Immature natural killer cell (primary cell): ENCODE measurements at places on chromosomes 4 and X.
A peak's percentile ranks its signal among the peaks of the same experiment; 100 is the strongest.

GRCh38 chr4:53782458-53782845, 191.2 kb upstream of the LNX1 start:
- no peak for DNase-seq
- H3K4me1 ChIP-seq: no peaks in the 10 kb centered on the region
- no peaks in the 10 kb centered on the region for H3K36me3 ChIP-seq

DNA sequence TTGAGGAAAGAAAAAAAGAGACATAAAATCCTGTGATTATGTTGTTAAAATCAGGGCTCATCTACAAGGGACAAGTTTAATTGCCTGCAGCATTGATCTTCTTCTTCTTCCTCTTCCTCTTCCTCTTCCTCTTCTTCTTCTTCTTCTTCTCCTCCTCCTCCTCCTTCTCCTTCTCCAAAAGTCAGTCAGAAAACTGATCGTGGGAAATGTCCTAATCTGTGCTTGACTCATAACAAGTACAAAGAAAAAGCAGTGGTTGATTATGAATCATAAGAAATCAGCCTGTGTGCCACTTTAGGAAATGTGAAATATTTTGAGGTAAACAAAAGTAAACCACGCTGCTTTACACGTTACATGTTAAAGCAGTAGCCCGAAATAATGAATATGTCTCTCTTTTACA, 2.7 kb upstream of the ATP10D start:
- no peaks in the 10 kb centered on the region for H3K27me3 ChIP-seq
- peaks cover 24% of the 10 kb centered on the region for H3K4me1 ChIP-seq
- no peaks in the 10 kb centered on the region for H3K36me3 ChIP-seq

GRCh38 chr4:86594559-86595425, 677 bp downstream of the PTPN13 start:
- H3K27me3 ChIP-seq: peaks cover 14% of the 10 kb centered on the region
- no peaks in the 10 kb centered on the region for H3K36me3 ChIP-seq
- H3K4me3 ChIP-seq: peak overlapping the region; percentile 73

DNA sequence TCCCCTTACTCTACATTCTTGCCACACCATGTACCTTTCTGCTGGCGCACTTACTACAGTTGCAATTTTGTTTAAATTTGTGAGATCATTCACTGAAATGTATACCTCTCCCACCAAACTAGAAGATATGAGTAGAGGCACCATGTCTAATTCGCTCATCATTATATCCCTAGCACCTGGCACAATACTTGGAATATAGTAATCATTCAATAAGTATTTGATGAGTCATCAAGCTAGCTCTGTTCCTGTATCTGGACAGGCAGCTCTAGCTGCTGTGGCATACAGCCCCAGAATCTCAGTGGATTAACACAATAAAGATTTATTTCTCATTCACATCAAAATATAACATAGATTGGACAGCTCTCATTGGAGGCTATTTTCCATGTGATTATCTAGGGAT, 245.9 kb downstream of the IDS start:
- H3K4me1 ChIP-seq: no peaks in the 10 kb centered on the region
- no peaks in the 10 kb centered on the region for H3K36me3 ChIP-seq
- no peak for DNase-seq
- H3K27me3 ChIP-seq: peaks cover 3% of the 10 kb centered on the region
- H3K27ac ChIP-seq: no peak overlapping the region

GRCh38 chr4:1987296-1987695, 21.5 kb downstream of the NELFA start:
- H3K27ac ChIP-seq: no peak overlapping the region
- no peak overlapping the region for H3K4me3 ChIP-seq
- no peaks in the 10 kb centered on the region for H3K4me1 ChIP-seq
- no peak for DNase-seq

DNA sequence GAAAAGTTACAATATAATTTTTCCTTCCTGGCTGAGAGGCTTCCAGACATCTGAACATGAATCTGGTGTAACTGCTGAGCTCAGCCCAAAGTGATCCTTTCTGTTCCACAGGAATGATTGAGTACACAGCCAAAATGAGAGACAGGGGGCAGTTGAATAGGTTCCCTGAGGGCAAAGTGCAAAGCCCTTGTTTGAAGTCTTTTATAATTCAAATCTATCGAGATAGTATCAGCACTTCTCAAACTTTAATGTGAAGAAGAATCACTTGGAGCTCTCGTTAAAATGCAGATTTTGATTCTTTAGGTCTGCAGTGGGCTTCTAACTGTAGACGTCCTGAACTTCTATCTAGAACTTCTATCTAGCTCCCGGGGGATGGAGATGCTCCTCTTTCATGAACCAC, 54.4 kb upstream of the BMP2K start:
- no peaks in the 10 kb centered on the region for H3K27me3 ChIP-seq
- DNase-seq: no peak
- peak overlapping the region; percentile 9 for H3K27ac ChIP-seq
- H3K4me1 ChIP-seq: peaks cover 24% of the 10 kb centered on the region

GRCh38 chr4:10620935-10621488, 63.6 kb downstream of the CLNK start:
- no peak for DNase-seq
- peaks cover 5% of the 10 kb centered on the region for H3K27me3 ChIP-seq
- no peak overlapping the region for H3K27ac ChIP-seq

DNA sequence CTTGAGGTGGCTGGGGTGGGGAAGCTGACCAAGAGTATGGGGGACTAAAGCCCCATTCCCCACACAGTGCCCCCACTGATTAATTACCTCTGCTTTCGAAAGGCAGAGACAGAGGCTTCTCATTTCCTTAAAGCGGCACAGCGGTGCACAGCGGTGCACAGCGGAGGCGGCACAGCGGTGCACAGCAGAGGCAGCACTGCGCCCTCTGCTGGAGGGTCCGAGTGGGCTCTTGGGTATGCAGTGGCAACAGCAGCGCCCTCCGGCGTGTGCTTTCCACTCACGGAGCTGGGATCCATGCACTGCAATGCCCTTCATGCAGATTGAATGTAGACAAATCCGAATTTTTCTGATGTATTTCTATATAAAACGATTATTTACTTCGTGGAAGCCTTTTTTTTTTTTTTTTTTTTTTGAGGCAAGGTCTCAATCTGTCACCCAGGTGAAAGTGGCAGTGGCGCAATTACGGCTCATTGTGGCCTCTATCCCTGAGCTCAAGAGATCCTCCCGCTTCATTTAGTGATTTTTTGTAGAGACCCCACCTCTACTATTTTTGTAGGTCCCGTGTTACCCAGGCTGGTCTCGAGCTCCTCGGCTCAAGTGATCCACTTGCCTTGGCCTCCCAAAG, 19.7 kb upstream of the PRPS2 start:
- no peak overlapping the region for H3K27ac ChIP-seq
- DNase-seq: peak; percentile 53
- H3K36me3 ChIP-seq: no peaks in the 10 kb centered on the region
- H3K4me3 ChIP-seq: no peak overlapping the region
- peaks cover 22% of the 10 kb centered on the region for H3K27me3 ChIP-seq

- no peaks in the 10 kb centered on the region for H3K27me3 ChIP-seq
- no peaks in the 10 kb centered on the region for H3K36me3 ChIP-seq
- DNase-seq: no peak
- H3K27ac ChIP-seq: no peak overlapping the region
- H3K4me1 ChIP-seq: no peaks in the 10 kb centered on the region
Observed at GRCh38 chr4:155496294-155496626, 119.5 kb upstream of the MAP9 start.

GRCh38 chrX:126815806-126816205, 3.7 kb upstream of the PRR32 start:
- H3K36me3 ChIP-seq: no peaks in the 10 kb centered on the region
- H3K27ac ChIP-seq: no peak overlapping the region
- H3K27me3 ChIP-seq: no peaks in the 10 kb centered on the region
- H3K4me3 ChIP-seq: no peak overlapping the region

DNA sequence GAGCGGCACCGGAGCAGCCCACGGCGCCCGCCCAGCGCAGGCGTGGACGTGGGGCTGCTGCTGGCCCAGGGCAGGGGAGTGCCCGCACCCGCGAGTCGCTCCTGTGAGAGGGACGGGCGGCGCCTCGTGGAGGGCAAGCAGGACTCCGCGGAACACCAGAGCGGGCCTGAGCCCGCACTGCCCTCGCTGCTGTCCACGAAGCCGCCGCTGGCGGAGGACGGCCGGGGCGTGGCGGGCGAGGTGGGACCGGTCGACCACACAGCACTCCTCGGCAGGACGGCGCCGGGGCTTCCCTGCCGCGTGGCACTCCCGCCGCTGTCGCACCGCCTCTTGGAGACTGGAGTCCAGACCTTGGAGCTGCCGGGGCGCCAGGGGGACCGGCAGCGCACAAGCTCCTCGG, 29.0 kb downstream of the FAM53A start:
- no peaks in the 10 kb centered on the region for H3K36me3 ChIP-seq
- no peak overlapping the region for H3K4me3 ChIP-seq
- no peaks in the 10 kb centered on the region for H3K4me1 ChIP-seq
- H3K27me3 ChIP-seq: peaks cover 2% of the 10 kb centered on the region
- no peak overlapping the region for H3K27ac ChIP-seq

DNA sequence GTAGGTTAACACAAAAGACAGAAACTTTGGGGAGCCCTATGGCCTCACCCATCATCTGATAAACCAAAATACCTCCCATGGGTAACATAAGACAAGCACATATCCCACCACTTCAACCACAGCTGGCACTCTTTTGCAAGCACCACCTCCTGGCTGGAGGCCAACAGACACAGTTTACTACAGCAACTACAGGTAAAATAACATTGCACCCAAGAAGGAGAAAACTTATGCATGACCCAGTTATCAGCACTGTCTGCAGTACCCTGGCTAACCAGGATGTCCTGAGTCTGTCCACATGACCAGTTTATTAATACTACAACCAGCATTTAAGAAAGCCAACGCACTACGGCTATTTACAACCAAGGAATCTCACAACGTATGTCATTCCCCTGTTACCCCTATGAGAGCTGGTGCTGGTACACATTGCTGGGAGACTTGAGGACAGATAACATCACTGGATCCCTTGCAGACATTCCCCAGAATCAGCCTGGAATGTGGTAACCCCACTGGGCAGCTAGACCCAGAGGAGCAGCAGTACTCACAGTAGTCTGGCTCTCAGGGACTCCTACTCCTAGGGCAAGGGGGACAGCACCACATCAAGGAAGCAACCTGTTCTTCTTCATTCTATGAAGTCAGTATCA, 32.0 kb downstream of the ELF2 start:
- H3K4me1 ChIP-seq: peaks cover 68% of the 10 kb centered on the region
- no peaks in the 10 kb centered on the region for H3K27me3 ChIP-seq
- peaks cover 5% of the 10 kb centered on the region for H3K36me3 ChIP-seq
- no peak overlapping the region for H3K4me3 ChIP-seq

DNA sequence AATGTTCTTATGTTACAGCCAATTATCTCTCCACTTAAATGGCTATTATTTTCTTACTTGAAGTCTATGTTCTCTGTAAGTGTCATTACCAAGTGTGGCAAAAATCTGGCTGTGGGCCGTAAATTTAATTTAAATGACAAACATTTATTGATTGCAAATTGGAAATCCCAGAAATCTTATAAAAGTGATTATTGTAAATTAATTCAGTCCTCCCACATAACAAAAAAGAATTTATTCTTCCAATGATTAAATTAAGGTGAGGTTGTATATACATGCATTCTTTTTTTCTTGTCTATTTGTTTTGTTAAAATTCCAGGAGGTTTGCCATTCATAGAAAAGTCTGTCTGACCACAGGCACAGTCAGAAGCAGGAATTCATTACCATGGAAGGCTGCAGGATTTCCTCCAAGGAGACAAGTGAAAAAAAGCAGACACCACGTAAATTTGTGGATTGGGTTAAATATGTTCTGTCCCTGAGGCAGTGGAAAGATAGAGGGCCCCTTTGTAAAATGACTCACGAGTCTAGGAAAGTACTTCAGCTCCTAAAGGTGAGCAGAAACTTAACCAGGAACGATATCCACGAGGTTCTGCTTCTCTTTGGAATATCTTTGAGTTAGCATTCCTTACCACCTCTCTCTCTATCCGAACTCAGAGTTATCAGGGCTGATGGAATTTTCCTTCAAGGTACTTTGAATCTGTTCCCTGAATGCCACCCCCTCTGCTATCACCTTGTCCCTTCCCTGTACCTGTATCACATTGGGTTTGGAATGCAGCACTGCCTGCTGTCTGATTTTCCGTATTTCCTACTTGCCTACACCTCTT, 10.7 kb downstream of the PPARGC1A start:
- no peak overlapping the region for H3K27ac ChIP-seq
- H3K36me3 ChIP-seq: no peaks in the 10 kb centered on the region
- H3K4me3 ChIP-seq: no peak overlapping the region
- no peaks in the 10 kb centered on the region for H3K4me1 ChIP-seq
- no peak for DNase-seq
